ENCODE measurements at places on chromosomes 4 and X.

GRCh38 chr4:76305971-76306881 is at the start of gene STBD1:
Gene STBD1, plus strand, starts transcription at chr4:76306733. Its CDS starts 37 bp downstream, at chr4:76306770.
- DNase-seq: no peak

DNA sequence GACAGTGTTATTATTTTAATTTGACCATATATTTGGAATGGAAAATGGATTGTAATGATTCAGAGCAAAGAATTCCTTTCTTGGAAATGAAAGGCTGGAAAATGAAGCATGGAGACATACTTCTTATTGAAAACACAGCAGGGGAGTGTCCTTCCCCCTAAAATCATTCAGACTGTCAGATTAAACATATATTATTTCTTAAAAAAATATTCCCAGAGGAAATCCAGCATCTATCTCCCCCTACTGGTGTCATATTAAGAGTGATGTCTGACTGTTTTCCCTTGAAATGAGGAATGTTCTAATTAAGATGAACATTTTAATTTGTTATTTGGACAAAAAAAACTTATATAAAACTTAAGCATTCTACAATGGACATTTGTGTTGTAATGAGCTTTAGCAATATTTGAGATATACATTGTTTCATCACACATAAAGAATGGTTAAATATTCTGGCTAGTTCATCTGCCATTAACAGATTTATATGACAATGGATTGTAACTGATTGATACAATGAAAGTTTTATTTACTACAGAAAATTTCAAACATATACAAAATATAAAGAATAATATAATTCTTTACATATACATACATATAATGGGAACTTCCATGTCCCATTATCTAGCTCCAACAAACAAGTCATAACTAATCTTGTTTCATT is 264.6 kb downstream of the SPRY1 start:
- DNase-seq: no peak

- DNase-seq: no peak
Measured at GRCh38 chr4:38163216-38164006, 203.2 kb downstream of the PTTG2 start.

DNA sequence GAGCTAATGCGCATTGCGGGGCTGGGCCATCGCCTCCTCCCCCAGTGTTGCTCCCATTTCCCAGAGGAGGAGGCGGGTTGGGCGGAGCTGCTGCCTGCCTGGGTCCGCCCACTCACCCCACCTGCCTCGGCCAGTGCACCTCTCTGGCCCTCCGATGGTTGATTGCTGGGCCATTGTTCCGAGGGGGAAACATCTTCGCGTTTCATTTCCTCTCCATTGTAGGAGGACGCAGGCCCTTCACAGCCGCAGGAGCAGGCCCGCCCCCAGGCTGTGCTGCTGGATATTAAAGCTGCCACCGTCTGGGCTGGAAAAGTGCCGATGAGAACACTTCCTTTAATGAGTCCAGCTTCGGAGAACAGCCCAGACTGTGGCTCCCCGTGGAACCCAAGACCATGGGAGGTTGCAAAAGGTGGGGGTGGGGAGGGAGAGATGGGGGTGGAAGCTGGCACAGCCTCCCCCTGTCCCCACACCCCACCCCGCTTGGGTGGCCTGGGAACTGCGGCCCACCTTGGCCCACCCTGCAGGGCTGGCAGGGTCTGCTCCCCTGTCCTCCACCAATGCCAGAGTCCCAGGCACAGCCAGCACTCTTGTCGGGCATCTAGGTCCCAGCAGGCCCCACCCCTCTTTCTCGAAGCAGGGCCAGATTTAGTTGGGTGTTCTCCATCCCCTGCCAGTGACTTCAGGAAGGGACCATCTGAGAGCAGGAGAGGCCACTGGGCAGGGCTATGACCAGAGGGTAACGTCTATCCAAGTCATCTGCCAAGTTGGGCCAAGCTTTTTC is 96.6 kb downstream of the ADRA2C start:
- DNase-seq: no peak

Data from NCI-H1694 (cell line).